NCI-H187 treated with DMSO at 0.1 percent for 48 hours (cell line): ENCODE measurements at places on chromosomes 6 and 20.

GRCh38 chr20:61968036-61968810 is 97.5 kb downstream of the TAF4 start:
- no peak for DNase-seq

DNA sequence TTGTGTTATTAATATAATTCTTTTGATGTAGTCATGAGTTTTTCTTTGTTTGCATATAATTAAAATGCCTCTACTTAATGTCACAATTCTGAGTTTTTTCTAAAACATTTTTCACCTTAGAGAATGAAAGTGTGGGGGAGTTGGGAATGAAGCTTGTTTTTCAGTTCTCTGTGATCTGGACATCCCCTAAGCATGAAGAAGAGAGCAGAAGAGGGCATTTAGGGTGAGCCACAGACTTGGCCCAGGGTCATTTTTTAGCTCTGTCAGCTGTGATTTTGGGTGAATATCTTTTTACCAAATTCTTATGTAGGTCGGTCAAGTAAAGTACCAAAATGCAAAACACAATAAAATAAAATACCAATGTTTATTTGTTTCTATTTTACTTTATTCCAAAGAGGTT is 3.9 kb downstream of the OTOR start:
- DNase-seq, result no peak

GRCh38 chr6:52672412-52673025 is 1.6 kb downstream of the TMEM14A start:
- DNase-seq, result no peak

- no peak for DNase-seq
These were observed 25.6 kb downstream of the TTLL9 start for GRCh38 chr20:31896049-31896448.

DNA sequence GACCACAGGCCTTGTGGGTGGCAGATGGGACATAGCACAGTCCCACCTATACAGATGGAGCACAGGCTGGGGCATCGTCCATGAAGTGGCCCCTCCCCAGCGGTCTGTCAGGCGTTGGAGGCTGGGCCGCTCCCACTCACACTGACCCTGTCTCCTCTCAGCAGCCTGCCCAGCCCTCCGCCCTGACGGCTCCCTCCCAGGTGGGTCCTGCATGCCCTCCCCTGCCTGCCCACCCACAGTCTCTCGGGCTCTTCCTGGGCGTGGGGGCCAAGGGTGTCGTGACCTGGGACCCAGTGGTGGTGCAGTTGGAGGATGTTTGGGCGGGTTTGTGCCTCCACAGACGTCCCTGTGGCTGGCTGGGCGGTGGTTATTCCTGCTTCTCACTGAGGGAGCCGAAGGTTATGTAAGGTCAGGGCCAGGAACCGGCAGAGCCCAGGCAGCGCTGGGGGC is 22.3 kb downstream of the COL20A1 start:
- DNase-seq, result no peak

DNA sequence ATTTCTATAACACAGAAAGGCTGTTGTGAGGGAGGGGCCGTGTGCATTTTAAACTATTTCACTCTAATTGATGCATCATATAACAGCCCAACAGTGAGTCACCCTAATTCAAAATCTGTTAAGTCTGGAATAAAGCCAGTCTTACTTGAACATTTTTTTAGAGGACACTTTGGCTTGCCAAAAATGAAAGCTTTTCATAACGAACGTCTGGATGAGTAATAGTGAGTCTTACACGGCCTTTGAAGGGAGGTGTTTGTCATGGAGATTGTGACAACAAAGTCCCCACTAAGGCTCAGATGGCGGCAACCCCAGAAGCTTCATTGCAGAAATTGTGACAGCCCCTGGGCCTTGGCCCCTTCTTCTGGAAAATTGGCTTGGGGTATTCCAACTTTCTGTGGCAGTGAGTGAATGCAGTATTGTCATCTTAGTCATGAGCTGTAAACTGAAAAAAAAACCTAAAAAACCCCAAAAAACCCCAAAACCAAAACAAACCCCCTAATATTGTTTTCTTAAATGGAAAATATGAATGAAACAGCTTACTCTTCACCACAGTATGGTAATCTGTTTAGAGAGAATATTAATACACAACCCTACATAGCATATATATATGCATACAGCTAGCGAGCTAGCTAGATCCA is 92.6 kb upstream of the CLDN20 start:
- DNase-seq, result no peak

- no peak for DNase-seq
These were observed 3.4 kb downstream of the GMNN start for GRCh38 chr6:24778121-24778520.

GRCh38 chr6:128847431-128848210 is 35.3 kb upstream of the LAMA2 start:
- no peak for DNase-seq

GRCh38 chr6:23413327-23414050 is 712.5 kb upstream of the NRSN1 start:
- DNase-seq, result no peak

DNA sequence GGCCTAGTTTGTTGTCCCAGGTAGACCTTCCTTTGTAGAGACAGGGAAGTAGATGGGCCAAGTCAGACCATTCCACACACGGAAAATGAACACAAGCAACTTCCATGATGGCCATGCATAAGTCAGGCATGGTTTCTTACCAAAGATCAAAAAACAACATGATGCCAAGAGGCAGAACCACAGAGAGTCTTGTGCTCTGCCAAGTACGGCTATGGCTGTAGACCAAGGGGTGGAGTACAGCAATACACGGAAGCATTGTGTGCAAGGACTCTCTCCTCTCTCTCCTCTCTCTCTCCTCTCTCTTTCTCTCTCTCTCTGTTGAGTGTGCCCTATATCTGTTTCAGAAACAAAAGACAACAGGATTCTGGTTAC is 4.8 kb upstream of the DUSP22 start:
- DNase-seq, result no peak
